ENCODE measurements at places on chromosomes 16 and 17.

- no peak for DNase-seq
Observed at GRCh38 chr17:4862720-4863119, 29.6 kb downstream of the MINK1 start.

- no peak for DNase-seq
Observed at GRCh38 chr17:9079461-9080103, 58.3 kb downstream of the NTN1 start.

GRCh38 chr17:4635823-4636375 lies 5.6 kb downstream of the ALOX15 start:
- DNase-seq: no peak

- DNase-seq: no peak
Observed at GRCh38 chr16:57513371-57514102, 22.8 kb downstream of the CCDC102A start.

- DNase-seq: no peak
Observed at GRCh38 chr16:54269461-54269860, 17.1 kb downstream of the IRX3 start.

DNA sequence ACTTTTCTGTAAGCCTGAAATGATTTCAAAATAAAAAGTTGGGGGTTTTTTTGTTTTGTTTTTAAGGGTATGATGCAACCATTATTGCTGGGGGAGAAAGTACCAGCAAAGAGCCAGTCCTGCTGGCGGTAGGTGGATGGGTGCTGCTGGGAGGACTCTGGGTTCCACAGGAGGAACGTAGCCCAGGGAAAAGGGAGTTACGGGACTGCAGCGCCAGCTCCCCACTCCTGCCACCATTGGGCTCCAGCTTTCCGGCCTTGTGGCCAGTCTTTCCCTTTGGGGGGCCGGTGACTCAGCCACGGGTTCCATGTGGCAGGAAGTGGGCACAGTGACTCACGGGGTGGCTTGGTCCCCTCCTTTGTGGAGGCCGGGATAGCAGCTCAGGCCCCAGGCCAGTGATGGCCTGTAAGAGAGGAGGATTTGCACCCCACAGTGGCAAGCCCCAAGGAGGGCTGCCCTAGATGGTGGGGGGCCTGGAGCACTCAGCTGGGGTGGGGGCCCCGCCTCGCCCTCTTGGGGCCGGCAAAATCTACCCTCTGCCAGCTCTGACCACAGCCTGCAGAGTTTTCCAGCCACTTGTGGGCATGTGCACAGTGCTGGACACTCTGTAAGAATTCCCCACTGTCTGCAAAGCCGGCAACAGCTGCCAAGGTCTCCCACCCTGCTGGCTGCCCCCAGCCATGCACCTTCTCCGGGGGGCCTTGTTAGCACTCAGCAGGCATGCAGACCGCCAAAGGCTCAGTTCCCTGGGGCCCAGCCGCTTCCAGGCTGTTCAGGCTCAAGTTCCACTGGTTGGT lies 30.4 kb downstream of the SOCS3 start:
- no peak for DNase-seq

DNA sequence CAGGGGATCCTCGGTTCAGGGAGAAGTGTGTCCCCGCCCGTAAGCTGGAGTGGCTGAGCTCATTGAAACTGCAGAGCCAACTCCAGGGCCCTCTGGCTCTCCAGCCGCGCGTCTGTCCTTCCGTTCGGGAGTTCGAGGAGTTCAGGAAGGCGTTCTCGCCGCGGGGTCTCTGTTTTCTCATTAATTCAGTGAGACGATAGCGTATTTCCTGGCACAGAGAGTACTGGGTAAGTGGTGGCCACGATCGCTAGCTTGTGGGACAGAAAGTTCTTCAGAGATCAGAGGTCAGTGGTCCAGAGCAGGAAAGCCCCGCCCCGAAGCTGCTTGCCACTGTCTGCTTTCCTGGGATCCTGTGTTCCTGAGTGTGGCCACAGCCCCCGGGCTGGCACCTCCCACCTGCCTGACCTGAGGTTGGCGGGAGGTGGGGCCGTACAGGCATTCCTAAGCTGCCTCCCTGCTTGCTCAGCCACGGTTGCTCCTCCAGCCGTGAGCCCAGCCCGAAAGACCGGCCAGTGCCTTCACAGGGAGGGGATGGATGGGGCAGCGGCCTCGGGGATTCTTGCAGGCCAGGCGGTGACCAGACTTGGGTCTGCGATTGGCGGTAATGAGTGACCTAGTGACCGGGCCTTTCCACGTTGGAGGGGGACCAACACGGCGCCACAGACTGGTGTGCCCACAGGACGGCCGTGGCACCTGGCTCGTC lies 8.9 kb downstream of the BAIAP2 start:
- no peak for DNase-seq

DNA sequence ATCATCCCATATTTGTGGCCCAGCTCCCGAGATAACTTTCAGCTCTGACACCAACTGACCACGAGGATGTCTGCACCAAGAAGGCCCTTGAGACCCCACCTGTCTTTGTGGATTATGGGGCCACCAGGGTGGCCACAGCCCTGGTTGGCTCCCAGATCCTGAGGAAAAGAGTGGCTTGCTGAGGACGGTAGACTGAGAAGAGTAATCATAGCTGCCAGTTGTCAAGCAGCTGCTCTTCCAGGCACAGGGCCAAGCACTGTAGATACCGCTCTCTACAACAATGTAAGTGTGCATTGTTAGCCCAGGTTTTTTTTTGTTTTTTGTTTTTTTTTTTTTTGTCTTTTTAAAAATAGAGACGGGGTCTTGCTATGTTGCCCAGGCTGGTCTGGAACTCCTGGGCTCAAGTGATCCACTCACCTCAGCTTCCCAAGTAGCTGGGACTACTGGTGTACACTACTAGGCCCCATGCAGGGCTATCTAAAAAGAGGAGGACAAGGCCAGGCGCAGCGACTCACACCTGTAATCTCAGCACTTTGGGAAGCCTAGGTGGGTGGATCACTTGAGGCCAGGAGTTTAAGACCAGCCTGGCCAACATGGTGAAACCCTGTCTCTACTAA lies 9.6 kb downstream of the ZNF205 start:
- no peak for DNase-seq

- no peak for DNase-seq
Observed at GRCh38 chr17:14552306-14552705, 251.4 kb downstream of the HS3ST3B1 start.

DNA sequence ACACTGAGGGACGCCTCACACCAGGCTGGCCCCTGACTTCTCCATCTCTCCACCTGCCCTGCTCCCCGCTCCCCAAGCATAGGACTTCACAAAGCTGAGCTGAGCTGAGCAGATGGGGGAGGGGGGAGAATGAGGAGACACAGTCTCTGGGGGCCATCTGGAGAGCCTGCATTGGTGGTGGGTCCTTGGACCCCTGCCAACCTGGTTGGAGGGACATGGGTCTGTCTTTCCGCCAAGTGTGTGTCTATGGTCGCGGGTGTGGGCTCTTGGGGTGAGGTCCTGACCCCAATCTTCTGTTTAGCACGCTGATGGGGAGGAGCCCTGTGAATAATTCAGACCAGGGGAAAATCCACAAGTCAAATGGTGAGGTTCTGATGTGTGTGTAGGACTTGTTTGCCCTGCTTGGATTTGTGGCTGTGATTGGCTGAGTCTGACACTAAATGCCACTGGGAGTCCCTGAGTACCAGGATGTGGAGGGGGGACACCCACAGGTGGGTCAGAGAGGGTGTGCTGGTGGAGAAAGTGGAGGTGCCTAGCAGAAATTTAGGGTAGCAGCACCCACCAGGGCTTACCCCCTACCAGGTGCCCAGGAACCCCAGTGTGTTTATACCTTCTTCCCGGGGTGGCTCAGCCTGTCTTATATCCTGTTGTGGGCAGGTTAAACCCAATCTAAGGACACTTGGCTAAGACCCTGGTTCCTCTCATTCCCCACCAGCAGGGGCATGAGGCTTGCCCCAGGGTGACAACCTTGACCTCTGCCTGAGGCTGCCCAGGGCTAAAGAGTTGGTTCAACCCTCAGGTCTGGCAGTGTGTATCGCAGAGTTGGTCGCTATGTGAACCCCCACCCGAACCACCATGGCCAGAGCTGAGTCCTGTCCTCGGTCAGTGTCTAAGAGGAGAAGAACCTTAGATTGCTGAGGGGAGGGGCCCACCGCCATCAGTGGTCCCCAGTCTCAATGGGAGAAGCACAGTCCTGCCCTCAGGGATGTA lies 2.1 kb downstream of the FMNL1 start:
- DNase-seq: peak; percentile 46

DNA sequence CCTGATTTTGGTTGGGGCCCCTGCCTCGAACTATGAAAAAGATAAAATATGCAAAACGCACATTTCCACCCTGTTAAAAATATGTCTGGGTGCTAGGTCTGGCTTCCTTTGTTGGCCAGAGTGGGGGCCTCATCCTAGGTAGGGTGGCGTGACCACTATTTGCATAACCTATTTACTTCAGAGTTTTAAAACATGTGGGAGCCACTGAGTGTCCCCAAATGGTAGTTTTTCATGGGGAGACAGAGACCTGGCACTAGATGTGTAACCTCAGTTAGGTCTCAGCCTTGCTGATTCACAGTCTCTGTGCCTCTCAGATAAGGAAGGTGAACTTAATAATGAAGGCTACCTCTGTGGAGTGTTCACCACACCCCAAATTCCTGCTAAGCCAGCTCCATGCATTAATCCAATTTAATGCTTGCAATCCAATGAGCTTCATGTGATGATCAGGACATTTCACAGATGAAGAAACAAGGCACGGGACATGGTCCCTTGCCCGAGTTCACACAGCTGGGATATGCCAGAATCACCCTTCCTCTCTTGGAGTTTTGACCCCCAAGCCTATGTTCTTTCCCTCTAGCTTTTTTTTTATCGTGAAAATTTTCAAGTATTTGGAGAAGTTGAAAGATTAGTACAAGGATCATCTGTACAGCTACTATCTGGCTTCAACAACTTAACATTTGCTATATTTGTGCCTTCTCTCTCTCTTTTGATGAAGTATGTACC lies 103.4 kb downstream of the IRF8 start:
- DNase-seq: no peak

DNA sequence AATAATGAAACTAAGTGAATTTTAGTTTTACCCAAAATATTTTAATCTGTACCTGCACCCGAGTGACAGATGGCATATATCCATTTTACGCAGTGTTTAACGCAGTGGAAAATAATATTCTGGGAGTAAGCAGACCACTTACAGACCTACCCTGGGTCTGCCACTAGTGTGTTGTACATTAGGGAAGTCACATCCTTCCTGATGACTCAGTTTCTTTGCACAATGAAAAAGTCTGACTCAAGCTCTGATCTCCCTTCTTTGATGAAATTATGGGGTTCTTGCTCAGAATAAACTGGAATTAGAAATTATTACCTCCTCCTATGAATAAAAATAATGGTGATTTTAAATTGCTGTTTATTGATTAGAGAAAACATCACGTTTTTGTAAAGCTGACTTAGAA lies 123.2 kb upstream of the AXIN2 start:
- no peak for DNase-seq

GRCh38 chr17:19771971-19772630 lies 24.0 kb upstream of the ALDH3A1 start:
- DNase-seq: no peak

DNA sequence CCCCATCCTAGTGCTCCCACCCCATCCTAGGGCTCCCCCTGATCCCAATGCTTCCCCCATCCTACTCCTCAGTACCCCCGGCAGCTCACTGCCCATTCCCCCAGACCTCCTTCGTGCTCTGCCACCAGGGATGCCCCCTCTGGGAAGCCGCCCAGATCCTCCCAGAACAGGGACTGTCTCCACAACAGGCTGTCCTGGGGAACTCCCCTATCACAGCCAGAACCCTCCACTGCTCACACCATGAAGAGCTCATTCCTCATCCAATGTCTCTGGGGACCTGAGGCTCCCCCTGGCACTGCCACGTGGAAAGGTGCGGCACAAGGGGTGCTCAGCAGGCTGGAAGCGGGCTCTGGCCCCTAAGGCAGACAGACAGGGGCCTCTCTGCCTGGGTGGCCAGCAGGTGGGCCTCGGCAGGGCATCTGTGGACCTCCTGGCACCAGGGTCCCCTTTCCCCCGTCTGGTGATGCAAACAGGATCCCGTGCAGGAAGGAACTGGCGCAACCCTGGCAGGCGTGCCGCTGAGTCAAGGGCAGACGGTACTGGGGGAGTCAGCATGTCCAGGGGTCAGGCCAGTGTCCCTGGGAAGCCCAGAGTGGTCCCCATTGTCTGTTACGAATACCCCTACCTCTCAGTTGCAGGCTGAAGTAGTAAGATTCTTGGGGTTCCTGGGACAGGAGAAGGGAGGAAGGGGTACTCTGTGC lies 14.8 kb upstream of the PVALEF start:
- no peak for DNase-seq

DNA sequence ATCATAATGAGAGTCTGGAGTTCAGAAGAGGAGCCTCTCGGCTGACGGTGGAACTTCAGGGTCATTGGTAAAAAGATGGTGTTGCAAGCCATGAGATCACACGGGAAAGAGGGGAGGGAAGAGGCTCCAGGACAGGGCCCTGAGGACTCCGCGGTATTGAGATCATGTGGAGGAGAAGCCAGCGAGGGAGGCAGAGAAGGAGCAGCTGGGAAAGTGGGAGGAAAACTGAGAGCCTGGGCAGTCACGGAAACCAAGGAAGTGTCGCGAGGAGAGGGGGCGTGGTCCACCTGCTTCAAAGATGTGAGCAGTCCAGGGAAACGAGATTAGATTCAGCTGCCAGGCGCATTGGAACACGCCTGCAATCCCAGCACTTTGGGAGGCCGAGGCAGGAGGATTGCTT lies 27.7 kb upstream of the SBK1 start:
- DNase-seq: no peak

Data from activated T-helper 9 cell treated with anti-CD3 and anti-CD28 coated beads, Interleukin-2, amount 50 U/mL, for 16 hours (primary cell).